ENCODE measurements at places on chromosomes 13 and 19.

DNA sequence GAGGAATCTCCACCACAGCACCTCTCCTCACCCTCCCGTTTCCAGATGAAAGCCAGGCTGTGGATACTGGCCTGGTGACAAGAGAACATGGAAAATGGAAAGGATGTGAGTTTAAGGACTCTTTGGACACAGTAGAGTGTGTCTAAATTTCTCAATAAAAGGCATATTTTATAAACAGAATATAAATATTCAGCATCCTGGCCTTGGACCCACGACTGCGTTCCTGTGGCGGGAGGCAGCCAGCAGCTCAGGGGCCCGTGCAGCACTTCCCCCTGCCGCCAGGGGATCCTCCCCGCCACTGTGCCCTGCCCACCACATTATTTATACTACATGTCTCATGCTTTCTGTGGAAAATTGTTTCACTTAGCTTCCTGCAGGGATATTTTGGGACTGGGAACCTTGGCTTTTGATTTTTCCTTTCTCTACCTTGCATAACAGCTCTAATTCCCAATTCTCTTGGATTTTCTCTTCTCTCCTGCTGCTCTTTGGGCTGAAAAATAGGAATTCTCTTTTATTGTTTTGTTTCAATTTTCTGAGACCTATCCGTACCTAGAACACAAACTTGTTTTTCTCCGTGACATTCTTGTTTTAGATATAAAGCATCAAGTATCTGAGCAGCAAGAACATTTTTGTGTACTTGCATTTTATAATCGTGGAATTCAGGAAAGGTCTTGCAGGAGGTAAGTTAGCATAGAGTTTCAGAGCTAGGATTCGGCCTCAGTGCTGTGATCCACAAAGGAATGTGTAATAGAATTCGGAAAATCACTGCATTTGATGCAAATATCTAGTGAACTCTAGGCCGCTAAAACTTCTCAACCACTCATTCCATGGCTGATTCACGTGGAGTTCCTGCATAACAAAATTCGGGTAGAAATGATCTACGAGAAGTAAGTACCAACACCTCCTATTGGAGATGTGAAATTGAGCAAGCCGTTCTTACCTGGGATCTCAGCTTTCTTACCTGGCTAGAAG, 107.7 kb upstream of the SPATA13 start:
- no peak for DNase-seq

DNA sequence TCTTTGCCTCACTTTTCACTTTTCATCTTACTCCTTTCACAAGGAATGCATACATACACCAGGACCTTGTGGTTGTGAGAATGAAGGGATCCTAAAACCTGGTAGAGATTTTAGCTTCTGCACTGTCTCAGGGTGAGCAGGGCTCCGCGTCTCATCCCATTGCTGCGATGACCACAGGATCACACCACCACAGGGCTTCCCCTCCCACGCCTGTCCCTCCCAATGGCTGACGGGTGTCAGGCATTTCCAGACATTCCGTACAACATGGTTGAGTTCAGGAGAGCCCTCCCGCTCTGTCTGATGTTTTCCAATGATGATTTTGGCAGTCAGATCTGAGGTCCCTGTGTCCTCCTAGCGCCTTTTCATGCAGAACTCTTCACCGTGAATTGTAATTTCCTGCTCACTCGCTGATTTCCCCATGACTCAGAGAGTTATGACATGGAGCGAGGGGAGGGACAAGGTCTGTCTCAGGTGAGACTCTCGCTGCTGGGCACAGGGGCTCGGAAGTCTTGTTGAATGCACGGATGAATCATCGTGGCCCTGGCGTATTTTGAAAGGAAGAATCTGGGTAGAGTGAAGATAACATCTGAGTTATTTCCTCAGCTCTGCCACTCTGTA, 102.8 kb downstream of the TEX29 start:
- DNase-seq = no peak

DNA sequence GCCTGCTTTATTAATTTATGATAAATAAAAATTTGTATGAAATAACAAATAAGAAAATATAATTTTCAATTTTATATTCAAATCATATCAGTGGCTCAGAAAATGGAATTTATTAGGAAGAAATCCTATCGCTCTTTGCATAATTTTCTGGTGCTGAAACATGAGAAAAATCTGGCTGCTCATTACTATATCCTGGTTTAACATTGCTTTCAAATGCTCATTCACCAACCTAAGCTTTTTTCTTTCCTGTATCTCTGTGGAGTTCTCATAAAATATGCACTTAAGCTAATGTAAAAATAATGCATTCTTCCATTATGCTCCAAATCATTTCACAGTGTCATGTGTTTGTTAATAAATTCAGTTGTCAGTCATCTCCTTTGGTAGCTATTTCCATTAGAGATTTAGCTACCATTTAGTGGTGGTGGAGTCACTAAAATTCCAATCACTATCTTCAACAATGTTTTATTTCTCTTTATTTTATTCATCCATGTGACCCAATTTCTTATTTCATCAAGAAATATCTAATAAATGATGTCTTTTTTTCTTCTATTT, 498.0 kb downstream of the DCT start:
- no peak for DNase-seq

GRCh38 chr13:44739120-44739519, 163.0 kb upstream of the TSC22D1 start:
- no peak for DNase-seq

DNA sequence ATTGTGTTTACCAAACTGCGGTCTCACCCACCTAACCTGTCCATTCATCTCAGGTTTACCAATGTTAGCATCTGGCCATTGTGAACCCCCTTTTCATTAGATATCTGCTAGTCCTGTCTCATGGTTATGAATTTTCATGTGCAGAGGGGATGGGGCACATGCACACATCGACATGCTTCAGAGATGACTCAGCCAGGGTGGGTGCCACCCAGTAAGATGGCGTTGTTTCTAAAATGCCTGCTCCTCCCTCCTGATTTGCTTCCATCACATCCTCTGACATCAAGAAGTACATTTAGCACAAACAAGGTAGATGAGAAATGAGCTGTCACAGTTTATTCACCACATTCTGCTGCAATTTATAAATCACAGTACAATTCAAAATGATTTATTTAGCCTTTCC, 51.3 kb downstream of the GPALPP1 start:
- DNase-seq = no peak

DNA sequence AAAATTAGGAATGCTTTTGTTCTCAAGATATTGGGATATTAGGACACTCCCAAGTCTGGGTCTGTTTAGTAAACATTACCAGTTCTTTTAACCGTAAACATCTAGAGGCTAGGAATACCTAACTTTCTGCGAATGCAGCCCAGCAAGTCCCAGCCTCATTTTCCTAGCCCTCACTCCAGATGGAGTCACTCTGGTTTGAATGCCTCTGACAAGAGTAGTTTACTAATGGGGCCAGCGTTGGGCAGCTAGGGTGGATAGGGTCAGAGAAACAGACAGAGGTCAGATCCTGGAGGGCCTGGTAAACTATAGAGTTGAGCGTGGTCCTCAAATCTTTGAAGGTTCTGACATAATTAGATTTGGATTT, 53.6 kb downstream of the WDFY2 start:
- no peak for DNase-seq

DNA sequence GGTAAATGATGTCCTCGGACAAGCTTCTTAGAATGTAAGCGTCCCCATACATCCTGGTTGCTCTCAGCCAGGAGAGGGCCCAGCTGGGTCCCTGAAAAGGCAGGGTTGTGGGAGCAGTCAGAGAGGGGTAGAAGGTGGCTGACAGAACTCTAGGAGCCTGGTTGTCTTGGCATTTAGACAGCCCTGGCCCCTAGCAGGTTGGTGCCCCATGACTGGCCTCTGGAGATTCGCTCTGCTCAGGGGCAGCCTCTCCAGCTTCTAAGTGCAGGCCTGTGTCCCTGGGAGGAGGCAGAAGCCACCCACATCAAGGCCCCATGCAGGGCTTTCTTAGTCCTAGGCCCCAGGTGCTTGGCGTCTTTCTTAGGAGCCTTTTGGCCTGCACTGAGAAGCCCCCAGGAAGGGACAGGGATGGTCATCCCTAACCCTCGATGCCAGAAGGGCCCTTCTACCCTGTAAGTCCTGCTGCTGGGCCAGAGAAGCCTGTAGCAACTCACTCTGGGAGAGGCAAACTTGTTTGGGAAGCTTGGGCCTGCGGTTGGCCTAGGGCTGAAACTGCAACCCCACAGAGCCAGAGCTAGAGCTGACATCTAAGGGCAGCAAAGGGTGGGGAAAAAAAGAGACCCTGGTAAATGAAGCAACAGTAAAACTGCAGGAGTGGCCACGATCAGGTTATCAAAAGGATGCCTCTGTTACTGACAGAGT, 2.8 kb upstream of the CDX2 start:
- no peak for DNase-seq

GRCh38 chr19:46849610-46850009, 1.0 kb downstream of the AP2S1 start:
- DNase-seq = no peak

DNA sequence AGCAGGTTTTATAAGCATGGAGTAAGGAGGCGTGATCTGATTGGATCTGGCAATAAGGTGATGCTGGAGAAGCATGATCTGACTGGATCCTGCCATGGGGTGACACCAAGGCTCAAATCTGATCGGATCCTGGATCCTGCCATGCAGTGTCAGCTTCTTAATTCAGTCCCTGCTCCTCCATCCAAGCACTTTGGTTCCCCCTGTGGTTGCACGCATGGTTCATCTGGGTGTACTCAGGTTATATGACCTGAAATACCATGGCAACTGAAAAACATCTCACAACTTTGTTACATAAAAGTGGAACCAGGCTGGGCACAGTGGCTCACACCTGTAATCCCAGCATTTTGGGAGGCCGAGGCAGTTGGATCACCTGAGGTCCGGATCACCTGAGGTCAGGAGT, 17.6 kb upstream of the KLK4 start:
- no peak for DNase-seq

DNA sequence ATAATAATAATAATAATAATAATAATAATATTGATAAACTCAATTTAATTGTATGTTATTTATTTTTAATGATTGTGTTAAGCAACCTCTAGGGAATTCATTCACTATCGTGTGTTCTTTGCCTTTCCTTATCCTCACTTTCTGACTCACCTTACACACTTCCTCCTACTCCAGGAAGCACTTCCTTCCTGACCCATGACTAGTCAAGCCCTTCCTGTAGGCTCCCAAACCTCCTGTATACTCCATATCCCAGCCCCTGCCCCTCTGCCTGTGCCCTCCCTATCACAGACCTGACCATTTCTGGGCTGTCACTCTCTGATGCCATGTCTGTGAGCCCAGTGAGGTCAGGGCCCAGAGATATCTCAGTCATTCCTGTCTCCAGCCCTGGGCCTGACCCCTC, 7.6 kb downstream of the LGALS4 start:
- no peak for DNase-seq

- DNase-seq = no peak
Observed at GRCh38 chr19:6287269-6287885, 7.6 kb upstream of the MLLT1 start.

DNA sequence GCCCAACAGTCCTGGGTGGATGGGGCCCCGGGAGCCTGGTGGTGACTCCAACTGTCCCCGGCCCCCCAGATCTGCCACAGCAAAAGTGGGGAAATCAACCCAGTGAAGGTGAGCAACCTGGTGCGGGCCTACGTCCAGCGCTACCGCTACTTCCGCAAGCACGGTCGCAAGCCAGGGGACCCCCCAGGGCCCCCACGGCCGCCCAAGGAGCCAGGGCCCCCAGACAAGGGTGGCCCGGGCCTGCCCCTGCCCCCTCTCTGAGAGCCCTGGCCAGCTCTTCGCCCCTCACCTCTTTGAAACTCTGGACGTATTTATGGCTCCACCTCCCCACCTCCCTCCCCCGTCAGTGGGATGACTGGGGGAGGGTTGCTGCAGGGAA, 7.5 kb downstream of the IRF3 start:
- DNase-seq = no peak

DNA sequence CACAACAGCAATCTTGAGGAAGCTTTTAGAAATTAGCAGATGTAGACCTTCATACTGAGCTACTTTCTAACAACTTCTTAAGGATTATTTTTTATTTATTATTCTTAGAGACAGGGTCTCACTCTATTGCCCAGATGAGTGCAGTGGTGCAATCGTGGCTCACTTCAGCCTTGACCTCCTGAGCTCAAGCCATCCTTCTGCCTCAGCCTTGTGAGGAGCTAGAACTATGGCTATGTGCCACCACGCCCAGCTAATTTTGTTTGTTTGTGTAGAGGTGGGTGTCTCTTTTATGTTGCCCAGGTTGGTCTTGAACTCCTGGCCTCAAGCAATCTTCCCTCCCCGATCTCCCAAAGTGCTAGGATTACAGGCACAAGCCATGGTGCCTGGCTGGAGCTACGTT, 200.6 kb downstream of the TSHZ3 start:
- DNase-seq = no peak

DNA sequence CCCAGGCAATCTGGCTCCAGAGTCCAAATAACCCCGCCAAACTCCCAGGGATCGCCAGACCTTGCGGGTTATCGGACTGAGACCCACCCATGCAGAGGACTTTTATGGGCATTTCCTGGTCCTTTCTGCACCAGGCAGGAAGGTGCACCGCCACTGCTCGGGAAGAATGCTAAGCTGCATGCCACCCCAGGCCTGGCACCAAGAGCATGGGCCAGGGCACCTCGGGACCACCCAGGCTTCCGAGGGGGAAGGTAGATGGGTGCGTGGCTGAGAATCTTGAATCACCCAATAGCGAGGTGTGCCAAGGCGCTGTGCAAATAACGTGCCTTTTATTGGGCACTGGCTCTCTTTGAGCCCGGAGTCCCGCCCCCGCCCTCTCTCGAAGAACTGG, 422 bp upstream of the ZNF575 start:
- DNase-seq = no peak

- DNase-seq = no peak
Observed at GRCh38 chr13:98890186-98890585, 87.7 kb downstream of the DOCK9 start.

DNA sequence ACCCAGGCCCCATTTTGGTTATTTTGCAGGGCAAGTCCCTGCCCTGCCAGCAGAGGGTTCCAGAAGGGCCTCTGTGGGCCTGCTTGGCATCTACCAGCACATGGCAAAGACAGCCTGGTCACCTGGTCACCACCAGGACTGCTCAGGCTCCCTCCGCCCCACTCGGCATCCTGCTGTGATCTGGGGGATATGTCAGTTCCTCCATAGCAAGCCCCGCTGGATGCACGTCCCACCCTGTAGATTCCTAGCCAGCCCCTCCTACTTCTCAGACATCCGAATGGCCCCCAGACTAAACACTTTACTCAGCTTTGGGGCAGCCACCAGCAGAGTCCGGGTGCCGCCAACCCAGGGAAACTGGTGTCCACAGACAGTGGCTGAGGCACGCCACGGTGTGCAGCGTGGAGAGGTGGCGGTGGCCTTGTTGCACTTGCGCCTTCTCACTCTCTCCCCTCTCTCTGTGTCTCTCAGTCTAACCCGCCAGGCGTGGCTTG, 31.8 kb upstream of the USE1 start:
- no peak for DNase-seq

All from GM12864 (cell line).